ENCODE measurements at places on chromosomes 1 and 21. TPM values are rescaled to one million over a fixed set of nuclear protein-coding genes. Genes with fewer than 3 reads are reported as not detected.

ACTN2 gene
- not detected for total RNA-seq

MYBPH gene
- total RNA-seq, result not detected

SHISAL2A gene
- total RNA-seq, result 75.6 TPM

LAMB3 gene
- total RNA-seq, result 0.38 TPM

SPRR2E gene
- total RNA-seq, result not detected

WNT9A gene
- total RNA-seq, result 0.15 TPM

SLAMF8 gene
- total RNA-seq, result 2.0 TPM

TBX15 gene
- total RNA-seq, result not detected

OR2T11 gene
- not detected for total RNA-seq

CLDN17 gene
- not detected for total RNA-seq

GRCh38 chr1:162217706-162218105 is 148.2 kb downstream of the NOS1AP start:
- DNase-seq, result no peak
- no peaks in the 10 kb centered on the region for H3K36me3 ChIP-seq
- no peaks in the 10 kb centered on the region for H3K27me3 ChIP-seq
- H3K4me1 ChIP-seq, result no peaks in the 10 kb centered on the region

GRCh38 chr1:233357595-233358397 is 30.3 kb downstream of the MAP3K21 start:
- H3K4me3 ChIP-seq, result no peak overlapping the region
- H3K4me1 ChIP-seq, result peaks cover 4% of the 10 kb centered on the region
- H3K36me3 ChIP-seq, result no peaks in the 10 kb centered on the region
- no peaks in the 10 kb centered on the region for H3K27me3 ChIP-seq
- no peak for DNase-seq

GRCh38 chr1:77051425-77051824 is 167.8 kb downstream of the PIGK start:
- H3K27me3 ChIP-seq, result no peaks in the 10 kb centered on the region
- H3K4me1 ChIP-seq, result peaks cover 8% of the 10 kb centered on the region
- DNase-seq, result no peak
- no peak overlapping the region for H3K4me3 ChIP-seq

DNA sequence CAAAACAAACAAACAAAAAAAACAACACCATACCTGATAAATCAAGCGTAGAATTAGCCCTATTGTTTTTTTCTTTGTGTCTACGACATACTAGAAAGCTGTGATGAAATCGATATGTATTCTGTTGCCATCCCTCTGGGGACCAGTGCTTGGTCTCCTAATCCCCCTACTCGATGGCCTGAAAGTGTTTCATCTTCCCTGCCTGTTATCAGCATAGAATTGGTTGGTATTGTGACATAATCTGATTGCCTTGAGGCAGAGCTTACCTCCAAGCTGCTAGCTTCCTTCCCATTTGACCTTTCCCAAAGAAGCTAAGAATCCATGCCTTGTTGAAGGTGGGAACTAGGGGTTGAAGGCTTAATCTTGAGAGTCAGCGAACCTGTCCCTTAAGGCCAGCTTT is 40.7 kb upstream of the PIGV start:
- no peak overlapping the region for H3K27ac ChIP-seq
- H3K27me3 ChIP-seq, result no peaks in the 10 kb centered on the region
- peaks cover 93% of the 10 kb centered on the region for H3K4me1 ChIP-seq

DNA sequence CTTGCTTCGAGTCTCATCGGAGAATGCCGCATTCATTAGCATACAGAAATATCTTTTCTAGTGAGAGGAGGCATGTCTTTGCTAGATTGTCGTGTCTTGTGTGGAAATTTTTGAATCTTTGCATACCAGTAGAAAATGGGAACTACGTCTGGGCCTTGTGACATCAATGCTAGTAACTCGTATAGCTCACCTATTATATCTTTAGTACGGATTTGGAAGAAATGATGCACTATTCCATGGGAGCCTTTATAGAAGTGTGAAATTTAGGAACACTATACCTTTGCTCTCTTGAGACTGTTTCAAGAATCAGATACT is 835 bp downstream of the UHMK1 start:
- peaks cover 30% of the 10 kb centered on the region for H3K36me3 ChIP-seq
- no peak for DNase-seq
- peak overlapping the region; percentile 82 for H3K27ac ChIP-seq
- peaks cover 35% of the 10 kb centered on the region for H3K4me1 ChIP-seq

- DNase-seq, result no peak
- H3K4me1 ChIP-seq, result no peaks in the 10 kb centered on the region
- no peak overlapping the region for H3K27ac ChIP-seq
Observed at GRCh38 chr1:24406788-24407187, 6.8 kb downstream of the STPG1 start.

DNA sequence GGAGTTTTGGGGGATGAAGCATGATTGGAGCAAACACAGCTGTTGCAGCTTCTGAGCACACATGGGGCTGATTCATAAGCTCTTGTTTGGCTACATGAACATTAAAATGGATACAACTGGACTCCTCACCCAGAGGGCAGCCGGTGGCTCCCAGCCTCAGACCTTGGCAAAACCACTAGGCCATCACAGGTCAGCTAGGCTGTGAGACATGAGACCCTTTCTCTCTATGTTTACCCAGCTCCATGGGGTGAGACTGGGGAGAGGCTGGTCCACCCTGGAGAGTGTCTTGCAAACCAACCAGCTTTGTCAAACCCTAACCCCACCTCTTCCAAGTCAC is 388.7 kb downstream of the PTPRU start:
- no peak for DNase-seq
- H3K27me3 ChIP-seq, result no peaks in the 10 kb centered on the region
- no peaks in the 10 kb centered on the region for H3K36me3 ChIP-seq
- no peaks in the 10 kb centered on the region for H3K4me1 ChIP-seq

DNA sequence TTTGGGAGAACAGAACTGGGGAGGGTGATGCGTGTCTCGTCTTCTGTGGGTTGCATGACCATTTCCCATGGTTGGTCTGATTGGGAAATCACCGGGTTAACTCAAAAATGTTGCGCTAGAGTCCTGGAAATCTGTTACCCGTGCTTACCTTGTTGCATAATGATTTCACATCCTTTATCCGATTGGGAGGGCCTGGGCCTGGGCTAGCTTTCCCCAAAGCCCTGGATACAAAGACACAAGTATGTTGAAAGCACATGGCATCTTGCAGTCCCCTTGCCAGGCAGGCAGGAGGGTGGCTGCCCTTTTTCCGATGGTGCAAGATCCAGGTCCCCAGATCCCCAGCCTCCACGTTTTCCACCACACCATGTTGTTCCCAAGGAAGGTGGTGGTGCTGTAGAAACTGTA is 582 bp downstream of the TRPM2 start:
- peaks cover 37% of the 10 kb centered on the region for H3K4me1 ChIP-seq
- H3K27ac ChIP-seq, result no peak overlapping the region
- no peak for DNase-seq

GRCh38 chr1:42945164-42945563 is 13.5 kb downstream of the SLC2A1 start:
- H3K27me3 ChIP-seq, result no peaks in the 10 kb centered on the region
- H3K4me3 ChIP-seq, result no peak overlapping the region
- peak overlapping the region; percentile 52 for H3K27ac ChIP-seq
- H3K4me1 ChIP-seq, result peaks cover 93% of the 10 kb centered on the region
- no peak for DNase-seq

- H3K4me3 ChIP-seq, result no peak overlapping the region
- H3K27me3 ChIP-seq, result no peaks in the 10 kb centered on the region
Observed at GRCh38 chr1:177392336-177392735, 221.6 kb downstream of the BRINP2 start.

- no peaks in the 10 kb centered on the region for H3K27me3 ChIP-seq
- no peak overlapping the region for H3K4me3 ChIP-seq
- no peaks in the 10 kb centered on the region for H3K36me3 ChIP-seq
- no peaks in the 10 kb centered on the region for H3K4me1 ChIP-seq
- no peak for DNase-seq
- H3K27ac ChIP-seq, result no peak overlapping the region
Observed at GRCh38 chr1:56202186-56202585, 377.2 kb downstream of the PLPP3 start.

DNA sequence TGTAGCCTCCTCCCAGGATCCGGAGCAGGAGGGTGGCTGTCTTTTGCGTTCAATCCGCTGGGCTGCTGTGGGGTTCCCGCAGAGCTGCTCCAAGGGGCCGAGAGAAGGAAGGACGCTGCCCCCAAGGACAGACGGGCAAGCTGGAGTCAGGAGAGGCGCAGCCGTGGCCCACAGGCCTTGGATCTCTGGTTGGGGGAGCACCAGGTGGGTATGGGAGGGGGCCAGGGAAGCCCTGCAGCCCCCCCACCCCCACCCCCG is 15.9 kb upstream of the SKI start:
- no peak overlapping the region for H3K4me3 ChIP-seq
- H3K36me3 ChIP-seq, result no peaks in the 10 kb centered on the region
- no peak overlapping the region for H3K27ac ChIP-seq
- no peaks in the 10 kb centered on the region for H3K27me3 ChIP-seq
- H3K4me1 ChIP-seq, result peaks cover 15% of the 10 kb centered on the region

DNA sequence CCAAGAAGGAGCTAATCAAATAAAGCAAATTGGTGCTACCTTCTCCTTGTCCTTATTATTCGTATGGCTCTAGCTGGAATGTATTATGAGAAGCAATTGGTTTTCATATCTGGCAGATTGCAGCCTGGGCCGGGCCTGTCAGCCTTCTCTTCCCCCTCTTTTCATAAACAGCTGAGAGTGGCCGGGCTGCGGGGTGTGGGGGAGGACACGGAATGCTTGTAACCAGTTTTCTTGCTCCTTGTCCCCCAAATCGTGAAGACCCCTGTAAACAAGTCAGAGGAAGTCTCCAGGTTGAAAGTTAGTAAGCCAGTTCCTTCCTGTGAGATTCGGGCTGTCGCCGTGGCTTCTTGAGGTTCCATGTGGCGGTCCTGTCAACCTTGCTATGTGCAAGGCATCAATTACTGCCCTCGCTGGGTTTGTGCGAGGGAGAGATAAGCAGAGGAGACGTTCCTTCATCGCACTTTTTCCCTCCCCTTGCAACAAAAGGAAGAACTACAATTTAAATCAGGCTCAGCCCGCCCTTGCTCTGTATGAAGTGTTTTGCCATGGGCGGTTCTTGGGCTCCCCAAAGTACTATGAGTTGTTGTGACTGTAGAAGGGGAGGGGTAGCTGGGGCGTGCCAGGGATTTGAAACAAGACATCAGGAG is 450.7 kb downstream of the CAMTA1 start:
- no peak overlapping the region for H3K4me3 ChIP-seq
- no peaks in the 10 kb centered on the region for H3K36me3 ChIP-seq
- H3K27ac ChIP-seq, result no peak overlapping the region
- H3K27me3 ChIP-seq, result no peaks in the 10 kb centered on the region
- no peaks in the 10 kb centered on the region for H3K4me1 ChIP-seq

GRCh38 chr21:40622531-40622930 is 224.4 kb downstream of the DSCAM start:
- H3K27me3 ChIP-seq, result no peaks in the 10 kb centered on the region
- no peak overlapping the region for H3K4me3 ChIP-seq
- H3K27ac ChIP-seq, result no peak overlapping the region
- H3K4me1 ChIP-seq, result no peaks in the 10 kb centered on the region
- no peaks in the 10 kb centered on the region for H3K36me3 ChIP-seq
- no peak for DNase-seq

- no peaks in the 10 kb centered on the region for H3K36me3 ChIP-seq
- H3K4me1 ChIP-seq, result peaks cover 5% of the 10 kb centered on the region
Observed at GRCh38 chr1:223123011-223123610, 19.9 kb downstream of the TLR5 start.

Measured in CD4-positive, alpha-beta memory T cell (primary cell).